Glomerular endothelial cell (primary cell): ENCODE measurements at places on chromosomes 13 and 19. TPM values are rescaled to one million over a fixed set of nuclear protein-coding genes. Genes with fewer than 3 reads are reported as not detected.

The COL4A1 gene
- total RNA-seq: 2,241 and 4,558 TPM in 2 replicates

The NKPD1 gene
- 0.29 TPM in 2 replicates for total RNA-seq

The BCAM gene
- 57.0 and 78.9 TPM in 2 replicates for total RNA-seq

The SLC7A1 gene
- total RNA-seq: 21.8 and 42.9 TPM in 2 replicates

The KCTD15 gene
- 54.3 and 72.3 TPM in 2 replicates for total RNA-seq

The ZNF726 gene
- total RNA-seq: 0.76 and 0.92 TPM in 2 replicates

The SLC15A1 gene
- not detected in 2 replicates for total RNA-seq

The NXNL1 gene
- total RNA-seq: not detected in 2 replicates

The PPFIA3 gene
- total RNA-seq: 3.8 and 4.6 TPM in 2 replicates

The ZNF470 gene
- total RNA-seq: 3.3 and 3.5 TPM in 2 replicates

The DIRAS1 gene
- total RNA-seq: 0.47 and 3.1 TPM in 2 replicates

The B3GNT8 gene
- 0.19 and 5.5 TPM in 2 replicates for total RNA-seq

The ARMC6 gene
- 40.0 and 41.1 TPM in 2 replicates for total RNA-seq

The IGFL2 gene
- total RNA-seq: not detected in 2 replicates

The C19orf85 gene
- not detected in 2 replicates for total RNA-seq

The C19orf18 gene
- total RNA-seq: not detected in 2 replicates

The IL17D gene
- total RNA-seq: 10.6 and 13.6 TPM in 2 replicates

The PPP1R37 gene
- total RNA-seq: 39.6 and 44.7 TPM in 2 replicates

The EMC10 gene
- 120 and 121 TPM in 2 replicates for total RNA-seq

The KIR3DL1 gene
- not detected in 2 replicates for total RNA-seq

The MAU2 gene
- 34.3 and 46.0 TPM in 2 replicates for total RNA-seq

The SPPL2B gene
- total RNA-seq: 32.5 and 58.5 TPM in 2 replicates

The C1QTNF9B gene
- not detected in 2 replicates for total RNA-seq

The ZNF587B gene
- 7.1 and 17.7 TPM in 2 replicates for total RNA-seq
